ENCODE measurements at places on chromosomes 2 and 18. TPM values are rescaled to one million over a fixed set of nuclear protein-coding genes. Genes with fewer than 3 reads are reported as not detected.

GRCh38 chr2:141137122-141137693, 993.6 kb downstream of the LRP1B start:
- no peaks in the 10 kb centered on the region for H3K4me1 ChIP-seq
- no peaks in the 10 kb centered on the region for H3K27me3 ChIP-seq
- no peaks in the 10 kb centered on the region for H3K36me3 ChIP-seq
- no peak for DNase-seq
- no peak overlapping the region for H3K27ac ChIP-seq
- no peak overlapping the region for H3K4me3 ChIP-seq

GRCh38 chr2:17589406-17590035, 49.0 kb downstream of the VSNL1 start:
- H3K4me1 ChIP-seq, result peaks cover 6% of the 10 kb centered on the region
- DNase-seq, result no peak
- no peaks in the 10 kb centered on the region for H3K36me3 ChIP-seq
- H3K4me3 ChIP-seq, result no peak overlapping the region
- no peak overlapping the region for H3K27ac ChIP-seq
- no peaks in the 10 kb centered on the region for H3K27me3 ChIP-seq

- H3K36me3 ChIP-seq, result no peaks in the 10 kb centered on the region
- DNase-seq, result no peak
- no peak overlapping the region for H3K27ac ChIP-seq
- no peak overlapping the region for H3K4me3 ChIP-seq
- no peaks in the 10 kb centered on the region for H3K27me3 ChIP-seq
These were observed 124.7 kb downstream of the MEIS1 start for GRCh38 chr2:66559672-66560071.

DNA sequence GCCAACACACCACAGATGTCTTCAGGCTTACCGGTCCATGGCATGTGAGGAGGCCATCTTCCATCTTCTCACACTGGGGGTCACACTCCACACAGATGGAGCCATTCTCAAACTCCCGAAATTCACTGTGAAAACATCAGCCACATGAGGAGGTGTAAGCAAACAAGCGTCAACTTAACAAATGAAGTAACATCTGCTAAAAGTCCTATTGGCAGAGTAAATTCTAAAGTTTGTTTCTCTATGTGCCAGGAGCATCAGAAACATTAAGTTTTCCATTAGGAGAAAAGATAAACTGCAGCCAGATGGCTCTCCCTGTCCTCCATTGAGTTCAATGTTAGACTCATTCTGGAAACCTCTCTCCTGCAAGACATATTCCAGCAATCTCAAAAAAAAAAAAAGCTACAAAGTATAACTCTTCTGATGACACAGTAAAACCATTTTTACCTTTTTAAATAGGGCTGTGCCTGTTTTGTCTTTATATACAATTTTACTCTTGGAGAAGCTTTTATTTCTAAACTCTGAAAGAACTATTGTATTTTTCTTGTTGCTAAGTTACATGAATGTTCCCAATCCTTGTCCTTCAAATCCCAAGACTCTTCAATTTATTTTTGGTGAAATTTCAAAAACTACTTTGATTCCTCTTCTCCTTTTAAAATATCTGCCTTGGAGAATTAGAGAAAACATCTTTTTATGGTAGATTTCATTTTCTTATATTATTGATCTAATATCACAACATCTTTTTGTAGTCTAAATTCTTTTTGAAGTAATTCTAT, 865.3 kb downstream of the ERBB4 start:
- no peaks in the 10 kb centered on the region for H3K27me3 ChIP-seq
- no peak overlapping the region for H3K4me3 ChIP-seq
- no peaks in the 10 kb centered on the region for H3K4me1 ChIP-seq
- H3K27ac ChIP-seq, result no peak overlapping the region

DNA sequence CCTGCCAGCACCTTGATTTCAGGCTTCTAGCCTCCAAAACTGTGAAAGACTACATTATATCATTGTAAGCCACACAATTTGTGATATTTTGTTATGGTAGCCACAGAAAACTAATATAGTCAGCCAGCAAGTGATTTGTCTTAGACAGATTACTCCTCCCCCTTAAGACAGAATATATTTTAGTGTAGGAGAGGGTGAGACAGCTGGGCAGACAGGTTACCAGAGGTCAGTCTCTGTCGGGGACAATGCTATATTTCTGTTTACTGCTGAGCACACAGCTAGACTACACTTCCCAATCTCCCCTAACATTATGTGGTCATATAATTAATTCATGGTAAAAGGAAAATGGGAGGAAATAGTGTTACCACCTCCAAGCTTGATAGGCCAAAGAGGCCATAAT, 185.8 kb upstream of the PIK3C3 start:
- no peaks in the 10 kb centered on the region for H3K27me3 ChIP-seq
- no peak for DNase-seq
- H3K36me3 ChIP-seq, result no peaks in the 10 kb centered on the region

POTEI gene
- 0.10 TPM for total RNA-seq

OSR1 gene
- total RNA-seq, result 5.2 TPM

MLPH gene
- 299 TPM for total RNA-seq
